ENCODE measurements at places on chromosomes 7 and 10. TPM values are rescaled to one million over a fixed set of nuclear protein-coding genes. Genes with fewer than 3 reads are reported as not detected.

DDX21 gene
- total RNA-seq, result 278 TPM

OR2A42 gene
- not detected for total RNA-seq

DNA sequence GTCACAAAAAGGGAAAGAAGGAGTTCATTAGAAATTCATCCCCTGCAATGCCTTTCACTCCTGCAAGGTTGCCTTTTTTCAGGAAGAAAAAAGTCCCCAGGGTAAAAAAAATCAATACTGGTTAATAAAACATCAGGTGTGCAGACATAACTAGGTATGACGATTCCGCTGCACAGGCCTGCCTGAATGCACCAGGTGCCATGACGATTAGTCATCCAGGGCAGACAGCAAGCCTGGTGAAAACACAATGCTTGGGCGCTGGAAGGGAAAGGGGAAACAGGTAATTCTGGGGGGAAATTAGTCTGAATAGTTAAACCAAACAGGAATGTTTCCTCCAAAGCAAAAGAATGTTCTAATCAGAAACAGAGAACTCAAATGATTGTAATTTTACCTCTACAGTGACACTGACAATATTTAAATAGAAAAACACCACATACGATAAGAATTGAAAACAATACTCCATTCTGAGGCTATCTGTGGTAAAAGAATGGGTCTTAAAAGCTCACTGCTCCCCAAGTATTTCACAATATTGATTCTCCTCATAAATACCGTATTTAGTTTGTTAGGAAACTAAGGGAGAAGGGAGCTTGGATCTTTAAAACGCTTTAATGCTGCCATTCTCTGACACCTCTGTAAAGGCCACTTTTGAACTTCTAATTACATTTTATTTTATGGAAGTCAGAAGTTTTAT lies 45.2 kb downstream of the VPS41 start:
- no peaks in the 10 kb centered on the region for H3K27me3 ChIP-seq
- DNase-seq, result no peak
- no peak overlapping the region for H3K4me3 ChIP-seq
- H3K4me1 ChIP-seq, result no peaks in the 10 kb centered on the region

DNA sequence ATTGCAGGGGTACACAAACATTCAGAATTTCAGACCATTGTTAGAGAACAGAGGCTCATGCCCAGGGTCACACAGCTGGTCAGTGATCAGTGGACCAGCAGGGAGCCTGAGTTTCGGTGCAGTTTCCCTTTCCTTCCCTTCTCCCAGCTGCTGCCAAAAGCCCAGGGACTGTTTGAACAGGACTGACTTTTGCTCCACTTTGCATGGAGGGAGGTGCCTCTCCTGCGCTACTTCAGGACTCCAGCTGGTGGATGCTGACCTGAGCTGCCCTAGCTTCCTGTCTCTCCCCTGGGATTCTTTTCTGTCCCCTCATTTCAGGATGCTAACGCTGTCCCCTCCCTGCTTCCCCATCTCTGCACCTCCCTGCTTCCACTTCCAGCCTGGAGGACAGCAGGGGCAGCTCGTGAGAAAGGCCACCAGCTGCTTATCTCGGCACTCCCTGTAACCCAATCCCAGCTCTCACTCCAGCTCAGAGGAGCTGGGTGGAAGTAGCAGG lies 14.5 kb downstream of the SH2D4B start:
- H3K36me3 ChIP-seq, result no peaks in the 10 kb centered on the region
- no peak for DNase-seq
- H3K27me3 ChIP-seq, result peaks cover 17% of the 10 kb centered on the region
- peaks cover 5% of the 10 kb centered on the region for H3K4me1 ChIP-seq

DNA sequence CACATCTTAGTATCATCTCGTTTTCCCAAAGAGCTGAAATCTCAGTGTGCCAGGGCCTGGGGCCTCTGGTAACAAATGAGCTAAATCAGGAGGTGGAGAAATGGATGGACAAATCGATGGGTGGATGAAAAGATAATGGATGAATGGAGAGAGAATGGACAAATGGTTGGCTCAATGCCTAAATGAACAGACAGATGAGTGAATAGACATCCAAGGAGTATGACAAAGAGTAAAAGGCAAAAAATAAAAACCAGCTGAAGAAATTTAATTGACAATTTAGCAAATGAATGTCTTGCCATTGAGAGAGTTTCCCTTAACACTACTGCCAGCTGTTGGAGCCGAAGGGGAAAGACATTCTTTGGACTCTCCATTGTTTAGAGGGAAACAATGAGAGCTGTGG lies 8.0 kb downstream of the SYCE1 start:
- no peak for DNase-seq
- H3K27ac ChIP-seq, result no peak overlapping the region
- peaks cover 5% of the 10 kb centered on the region for H3K27me3 ChIP-seq

- no peaks in the 10 kb centered on the region for H3K4me1 ChIP-seq
- peaks cover 10% of the 10 kb centered on the region for H3K27me3 ChIP-seq
- H3K36me3 ChIP-seq, result no peaks in the 10 kb centered on the region
- no peak overlapping the region for H3K27ac ChIP-seq
- no peak overlapping the region for H3K4me3 ChIP-seq
Observed at GRCh38 chr10:119006451-119007210, 22.9 kb upstream of the NANOS1 start.

Measured in activated T-helper 1 cell treated with anti-CD3 and anti-CD28 coated beads, Interleukin-12 subunit alpha, Interleukin-12 subunit beta, Interleukin-2, Interleukin-4 antibody, amounts not matched to agents 30 ng/mL and 10 ng/mL and 1 ng/mL, durations not matched to agents 14 hours and 24 hours and 36 hours (primary cell).